ENCODE measurements at places on chromosomes 12 and 14. TPM values are rescaled to one million over a fixed set of nuclear protein-coding genes. Genes with fewer than 3 reads are reported as not detected.

GRCh38 chr14:24098927-24099813, 5.1 kb downstream of the PCK2 start:
- DNase-seq = no peak

DNA sequence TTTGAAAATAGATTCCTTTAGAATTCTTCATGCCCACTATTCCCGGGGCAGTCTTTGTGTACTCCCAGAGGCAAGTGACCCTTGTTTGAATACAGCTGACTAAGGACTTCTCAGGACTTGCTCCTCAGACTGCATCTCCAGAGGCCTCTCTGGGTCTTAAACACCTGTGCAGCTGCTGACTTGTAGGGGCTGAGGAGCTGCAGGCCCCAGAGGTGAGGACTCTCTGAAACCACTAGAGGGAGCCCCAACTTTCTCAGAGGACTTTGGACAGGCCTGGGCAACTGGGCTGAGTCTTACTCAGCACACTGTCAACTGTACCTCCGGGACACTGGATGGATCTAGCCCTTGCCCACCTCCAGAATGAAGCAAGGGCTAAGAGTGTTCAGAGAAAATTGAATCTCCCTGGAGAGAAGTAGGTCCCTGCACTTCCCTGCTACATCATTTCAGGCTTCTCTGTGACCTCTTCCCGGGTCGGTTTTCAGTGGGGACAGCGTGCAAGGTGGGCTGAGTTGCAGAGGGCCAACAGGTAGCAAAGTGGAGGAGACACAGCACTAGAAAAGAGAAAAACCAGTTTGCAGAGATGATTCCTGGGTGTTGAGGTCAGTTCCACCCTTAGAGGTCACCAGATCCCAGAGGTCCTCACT, 164.6 kb downstream of the TMEM117 start:
- no peak for DNase-seq

DNA sequence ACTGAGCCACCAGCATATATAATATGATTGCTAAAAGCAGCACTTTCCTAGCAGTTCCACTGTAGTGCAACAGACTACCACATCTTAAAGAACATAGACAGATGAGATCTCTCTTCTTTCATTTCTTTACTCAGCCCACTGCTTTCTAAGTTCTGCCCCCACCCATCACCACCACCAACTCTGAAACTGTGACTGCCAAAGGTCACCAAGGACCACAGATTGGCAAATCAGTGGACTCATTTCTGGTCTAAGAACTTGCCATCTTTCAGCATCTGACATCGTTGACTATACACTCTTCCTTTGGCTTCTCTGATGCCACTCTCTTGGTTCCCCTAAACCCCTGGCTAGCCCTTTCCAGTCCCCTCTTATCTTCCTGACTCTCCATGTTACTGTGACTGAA, 38.4 kb downstream of the IFNG start:
- no peak for DNase-seq

DNA sequence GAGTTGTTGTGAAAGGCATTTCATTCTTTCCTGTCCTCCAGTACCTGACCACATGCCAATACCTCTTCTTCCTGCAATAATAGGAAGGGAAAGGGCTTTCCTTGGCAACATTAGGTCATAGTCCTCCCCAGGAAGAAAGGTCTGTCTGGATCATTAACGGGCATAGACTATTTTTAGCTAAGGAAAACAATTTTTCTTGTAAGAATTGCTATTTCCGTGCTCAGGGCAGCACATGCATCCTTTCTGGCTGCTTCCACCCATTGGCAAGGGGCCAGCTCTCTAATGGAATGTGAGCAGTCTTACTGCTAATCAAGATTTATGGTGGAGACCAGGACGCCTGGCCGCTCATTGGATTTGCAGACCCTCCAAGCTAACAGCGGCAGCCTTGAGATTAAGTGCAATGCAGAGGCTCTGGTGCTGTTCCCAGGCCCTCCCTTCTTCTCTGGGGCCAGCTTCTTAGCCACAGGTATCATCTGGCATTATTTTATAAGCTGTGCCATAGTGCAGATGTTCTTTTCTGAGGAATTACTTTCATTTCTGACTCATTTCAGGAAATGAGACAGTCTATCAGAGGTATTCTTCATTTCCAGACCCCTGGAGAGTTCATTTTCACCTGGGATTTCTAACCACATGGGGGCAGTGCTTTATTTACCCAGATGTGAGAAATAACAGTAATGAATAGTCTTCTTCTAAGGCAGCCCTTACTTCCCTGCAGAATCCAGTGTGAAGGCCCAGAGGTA, 52.9 kb downstream of the ANO6 start:
- DNase-seq = peak; percentile 92

DNA sequence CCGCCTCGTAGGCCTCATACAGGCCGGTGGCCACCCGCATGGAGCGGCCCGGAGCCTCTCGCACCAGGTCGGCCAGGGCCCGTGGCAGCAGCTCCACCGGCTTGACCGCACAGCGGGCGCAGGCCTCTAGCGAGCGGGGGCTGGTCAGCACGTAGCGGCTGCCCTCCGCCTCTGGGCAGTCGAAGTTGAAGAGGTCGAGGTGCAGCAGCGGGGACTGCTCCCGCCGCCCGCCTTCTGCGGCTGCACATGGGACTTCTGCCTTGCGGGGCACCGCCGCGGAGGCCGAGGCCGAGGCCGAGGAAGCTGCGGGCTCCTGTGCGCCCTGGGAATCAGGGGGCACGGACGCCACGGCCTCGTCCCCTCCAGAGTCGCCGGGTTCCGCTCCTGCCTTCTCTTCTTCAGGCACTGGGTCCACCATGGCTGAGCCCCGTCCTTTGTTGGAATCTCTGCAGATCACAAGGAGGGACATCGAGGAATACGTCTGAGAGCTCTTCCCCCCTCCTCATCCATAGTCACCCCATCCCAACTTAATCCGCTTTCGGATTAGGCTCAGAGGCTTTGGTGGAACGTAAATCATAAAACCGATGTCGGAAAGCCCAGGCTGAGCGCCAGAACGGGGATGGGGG, 1.4 kb downstream of the CCDC177 start:
- DNase-seq = no peak

DNA sequence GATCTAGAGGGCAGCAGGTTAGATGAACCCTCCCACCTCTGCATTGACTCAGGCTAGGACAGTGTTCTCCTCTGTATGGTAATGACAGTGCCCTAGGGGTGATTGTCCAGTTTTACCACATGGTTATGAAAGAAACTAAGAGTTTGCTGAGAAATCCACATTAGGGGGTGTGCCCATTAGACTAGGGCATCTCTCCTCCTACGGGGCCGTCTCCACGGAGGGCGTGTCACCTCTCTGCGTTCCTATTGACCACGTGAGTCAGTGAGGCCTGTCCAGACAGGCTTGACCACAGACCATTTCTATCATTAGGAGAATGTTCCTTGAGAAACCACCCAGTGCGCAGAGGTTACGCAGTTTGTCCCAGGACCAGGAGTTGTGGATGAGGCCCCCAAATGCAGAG, 8.3 kb downstream of the MVK start:
- DNase-seq = no peak

- DNase-seq = no peak
These were observed 23.0 kb downstream of the ISCA2 start for GRCh38 chr14:74516451-74517160.

GPR33 gene
- polyA plus RNA-seq = not detected

TAS2R8 gene
- not detected for polyA plus RNA-seq

CTSG gene
- 0.27 TPM for polyA plus RNA-seq

Measured in left kidney (tissue), 8 donors.